CD4-positive, alpha-beta T cell treated with Interleukin-15 for 4 hours (primary cell): ENCODE measurements at places on chromosomes 13 and 19.
A peak's percentile ranks its signal among the peaks of the same experiment; 100 is the strongest.

DNA sequence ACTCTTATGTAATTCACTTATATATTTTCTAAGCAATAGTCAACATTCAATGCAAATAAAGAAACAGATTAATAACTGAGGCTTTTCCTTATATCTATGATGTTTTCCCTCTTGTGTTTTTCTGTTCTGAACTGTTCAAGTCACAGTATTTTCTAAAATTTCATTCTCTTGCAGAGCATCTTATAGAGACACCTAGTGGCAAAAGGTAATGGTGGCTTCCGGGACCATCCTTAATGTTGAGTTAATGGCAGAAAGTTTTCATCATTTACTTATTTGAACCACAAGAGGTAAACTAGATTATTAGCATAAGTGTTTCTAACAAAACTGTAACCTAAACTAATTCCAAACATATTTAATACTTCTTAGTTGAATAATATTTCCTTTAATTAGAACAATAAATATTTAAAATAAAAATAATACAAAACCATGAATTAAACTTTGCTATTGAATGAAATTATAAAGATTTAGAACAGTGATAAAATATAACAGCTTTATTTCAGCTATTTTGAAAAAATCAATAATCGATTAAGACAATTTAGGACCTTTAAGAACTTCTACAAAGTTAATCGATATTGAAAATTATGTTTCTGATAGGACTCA is 1.7 kb upstream of the SLITRK5 start:
- no peak for DNase-seq

DNA sequence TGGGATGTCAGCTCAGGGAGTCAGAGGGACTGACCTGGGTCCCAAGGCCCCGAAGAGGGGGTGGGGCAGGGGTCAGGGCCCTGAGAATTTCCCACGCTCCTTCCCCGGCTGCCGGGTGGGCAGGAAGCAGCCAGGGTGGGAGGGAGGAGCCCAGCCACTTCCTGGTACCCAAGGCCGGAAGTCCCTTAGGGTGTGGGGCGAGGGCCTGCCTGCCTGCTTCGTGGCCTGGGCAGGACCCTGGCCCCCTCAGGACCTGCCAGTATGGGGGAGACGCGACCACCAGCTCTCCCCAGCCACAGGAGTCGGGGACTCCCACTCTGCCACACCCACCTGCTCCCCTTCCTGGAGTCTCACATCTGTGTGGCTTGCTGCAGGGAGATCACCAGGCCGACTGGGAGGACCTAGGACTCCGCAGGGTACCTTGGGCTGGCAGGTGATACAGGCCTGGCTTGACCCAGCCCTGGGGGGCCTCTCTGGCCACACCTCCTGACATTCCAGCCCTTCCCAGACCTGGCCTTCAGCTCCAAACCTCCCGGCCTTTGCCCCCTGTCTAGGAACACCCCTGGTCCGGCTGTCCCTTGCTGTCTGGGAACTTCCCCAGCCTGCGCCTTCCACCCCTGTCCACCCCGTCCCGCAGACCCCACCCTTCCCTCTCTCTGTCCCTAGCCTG is 9.8 kb upstream of the CIRBP start:
- peak; percentile 72 for DNase-seq

DNA sequence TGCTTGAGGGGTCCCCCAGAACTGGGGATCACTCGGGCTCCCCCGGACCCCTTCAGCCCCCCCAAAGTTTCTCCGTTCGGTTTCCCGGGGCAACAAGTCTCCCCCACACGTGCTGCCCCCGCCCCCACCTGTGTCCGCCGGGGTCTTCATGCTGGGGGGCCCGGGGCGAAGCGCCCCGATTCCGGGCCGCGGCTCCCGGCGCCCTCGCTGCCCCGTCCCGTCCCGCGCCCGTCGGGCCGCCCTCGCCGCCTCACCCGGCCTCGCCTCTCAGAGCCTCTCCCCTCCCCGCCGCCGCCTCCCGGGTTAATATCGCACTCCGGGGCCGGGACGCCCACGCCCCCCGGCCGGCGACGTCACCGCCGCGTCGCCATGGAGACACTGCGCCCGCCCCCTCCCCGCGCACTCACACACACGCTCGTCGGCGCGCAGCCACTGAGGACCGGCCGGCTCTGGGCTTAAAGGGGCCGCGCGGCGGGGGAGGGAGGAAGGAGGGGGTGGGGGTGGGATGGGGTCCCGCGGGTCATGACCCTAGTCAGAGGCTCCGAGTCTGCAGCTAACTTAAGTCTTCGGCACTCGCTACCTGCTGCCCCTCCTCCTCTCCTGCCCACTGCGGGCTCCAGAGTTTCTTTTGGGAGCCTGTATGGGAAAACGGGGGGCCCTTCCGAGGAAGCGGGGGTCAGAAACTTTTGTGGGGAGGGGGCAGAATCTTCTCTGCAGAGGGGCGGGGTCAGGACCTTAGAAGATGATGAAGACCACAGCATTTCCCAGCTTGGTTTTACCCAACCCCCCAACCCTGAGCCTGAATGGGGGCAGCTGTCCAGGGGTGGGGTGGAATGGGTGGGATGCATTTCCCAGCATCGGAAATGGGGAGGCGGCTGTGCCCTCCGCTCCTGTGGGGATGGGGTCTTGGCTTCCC is at the start of gene ERF:
ERF (minus strand) TSS at position 279 of the 916 bp plus-strand sequence; CDS start at position 150, 129 bp downstream.
- peak; percentile 93 for DNase-seq

DNA sequence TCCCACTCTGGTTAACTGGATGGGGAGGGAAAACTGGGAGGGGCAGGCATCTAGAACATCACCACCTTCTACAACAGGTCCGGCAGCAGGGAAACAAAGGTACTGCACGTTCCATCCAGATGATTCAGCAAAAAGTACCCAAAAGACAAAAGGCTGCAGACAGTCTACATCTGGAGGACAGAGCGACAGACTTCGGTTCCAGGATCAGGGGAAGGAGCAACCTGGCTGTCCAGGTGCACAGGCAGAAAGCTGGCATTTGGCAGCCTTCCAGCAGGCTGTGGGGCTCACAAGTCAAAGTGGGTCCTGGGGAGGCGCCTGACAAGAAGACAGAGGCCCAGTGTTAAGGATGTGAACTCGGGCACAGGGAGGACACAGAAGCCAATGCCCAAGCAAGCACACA is 202.9 kb downstream of the SUCLA2 start:
- no peak for DNase-seq

DNA sequence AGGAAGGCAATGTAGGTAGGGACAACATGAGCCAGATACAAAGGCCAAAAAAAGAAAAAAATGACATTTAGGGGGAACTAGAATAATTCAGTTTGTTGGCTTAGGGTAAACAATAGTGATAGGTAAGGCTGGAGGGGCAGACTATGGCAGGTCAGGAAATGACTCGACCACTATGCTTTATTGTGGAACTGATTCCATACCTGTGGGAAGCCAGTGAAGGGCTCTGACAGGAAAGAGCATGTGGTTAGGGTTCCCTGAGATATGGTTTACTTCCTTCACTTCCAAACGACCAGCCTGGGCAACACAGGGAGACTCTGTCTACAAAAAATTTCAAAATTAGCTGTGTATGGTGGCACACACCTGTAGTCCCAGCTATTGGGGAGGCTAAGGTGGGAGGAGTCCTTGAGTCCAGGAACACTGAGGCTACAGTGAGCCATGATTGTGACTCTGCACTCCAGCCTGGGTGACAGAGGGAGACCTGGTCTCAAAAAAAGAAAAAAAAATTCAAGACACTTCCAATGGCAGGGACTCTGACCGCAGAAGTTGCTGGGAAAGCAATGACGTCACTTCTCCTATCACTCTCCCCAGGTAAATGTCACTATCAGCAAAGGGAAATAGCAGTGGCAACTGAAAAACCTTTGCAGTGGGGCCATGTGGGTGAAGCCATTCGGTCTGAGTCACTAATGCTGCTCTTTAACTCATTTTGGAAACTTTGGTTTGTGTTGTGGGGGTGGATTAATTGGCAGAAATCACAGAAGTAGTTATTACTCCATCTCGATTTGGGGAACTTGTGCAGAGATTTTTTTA is 192.8 kb upstream of the TSC22D1 start:
- DNase-seq: no peak

- DNase-seq: no peak
Measured at GRCh38 chr13:52432456-52432855, 18.0 kb downstream of the VPS36 start.

GRCh38 chr19:43751466-43752220 is 3.1 kb downstream of the SMG9 start:
- no peak for DNase-seq

DNA sequence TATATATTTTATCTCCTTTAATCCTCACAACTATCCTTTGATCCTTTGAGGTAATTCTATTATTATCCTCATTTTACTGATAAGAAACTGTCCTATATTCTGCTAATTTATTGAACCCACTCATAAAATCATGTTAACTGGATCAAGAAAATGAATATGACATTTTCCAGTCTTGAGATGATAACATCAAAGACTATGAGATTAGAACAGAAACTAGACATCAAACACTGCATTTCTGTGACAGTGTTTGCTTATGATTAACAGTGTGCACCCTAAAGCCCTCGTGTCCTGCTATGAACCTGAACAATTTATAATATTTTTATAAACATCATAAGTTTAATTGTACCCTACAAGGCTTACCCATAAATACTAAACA is 96.3 kb downstream of the TBC1D4 start:
- no peak for DNase-seq

GRCh38 chr19:10471909-10472308 is 31.2 kb downstream of the KEAP1 start:
- DNase-seq: peak; percentile 31

DNA sequence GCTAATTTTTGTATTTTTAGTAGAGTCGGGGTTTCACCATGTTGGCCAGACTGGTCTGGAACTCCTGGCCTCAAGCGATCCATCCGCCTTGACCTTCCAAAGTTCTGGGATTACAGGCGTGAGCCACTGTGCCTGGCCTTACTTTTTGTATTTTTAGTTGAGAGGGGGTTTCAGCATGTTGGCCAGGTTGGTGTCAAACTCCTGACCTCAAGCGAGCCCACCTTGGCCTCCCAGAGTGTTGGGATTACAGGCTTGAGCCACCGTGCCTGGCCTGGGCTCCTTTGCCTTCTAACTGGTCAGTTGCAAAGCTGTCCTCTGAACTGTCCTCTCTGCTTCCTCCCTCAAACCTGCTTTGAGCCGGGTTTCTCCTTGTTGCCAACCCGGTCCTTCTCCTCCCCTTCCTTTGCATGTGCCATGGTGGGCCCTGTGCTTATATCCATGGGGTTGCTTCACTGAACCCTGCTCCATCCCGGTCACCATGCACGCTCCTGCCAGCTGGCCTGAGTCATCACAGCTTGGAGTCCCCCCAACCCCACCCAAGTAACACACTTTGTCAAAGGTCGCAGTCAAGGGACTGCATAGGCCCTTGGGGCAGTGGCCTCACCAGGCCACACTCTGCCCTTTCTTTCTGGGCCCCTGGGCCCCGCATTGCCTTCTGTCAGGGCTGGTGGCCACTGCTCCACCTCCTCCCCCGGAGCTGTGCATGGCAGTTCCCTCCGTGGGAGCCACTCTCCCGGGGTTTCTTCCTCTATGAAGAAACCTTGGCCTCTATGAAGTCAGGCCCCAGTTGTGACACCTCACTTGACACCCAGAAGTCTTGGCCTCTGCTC is 21.2 kb downstream of the WTIP start:
- DNase-seq: no peak

GRCh38 chr13:76339649-76340048 is 546.6 kb downstream of the KCTD12 start:
- DNase-seq: no peak

- no peak for DNase-seq
Measured at GRCh38 chr13:93900731-93901130, 578.8 kb downstream of the DCT start.

GRCh38 chr19:47544476-47544875 is 28.5 kb downstream of the ZNF541 start:
- DNase-seq: no peak

DNA sequence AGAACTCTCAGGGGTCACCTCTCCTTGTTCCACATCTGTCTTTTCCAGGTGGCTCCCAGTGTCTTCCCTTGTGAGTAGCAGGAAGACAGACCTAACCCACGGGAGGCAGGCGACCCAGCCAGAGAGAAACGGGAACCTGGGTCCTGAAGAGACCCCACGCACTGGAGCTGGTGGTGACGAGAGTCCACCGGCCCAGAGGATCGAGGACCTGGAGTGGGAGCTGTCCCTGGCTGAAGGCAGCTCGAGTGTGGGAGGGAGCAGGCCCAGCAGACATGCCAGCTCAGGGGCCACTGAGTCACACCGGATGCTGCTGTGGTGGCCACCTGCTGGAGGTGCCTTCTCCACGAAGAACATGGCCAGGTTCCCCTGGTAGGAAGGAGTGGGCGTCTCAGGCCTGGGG is 66.5 kb upstream of the ATP12A start:
- DNase-seq: no peak

DNA sequence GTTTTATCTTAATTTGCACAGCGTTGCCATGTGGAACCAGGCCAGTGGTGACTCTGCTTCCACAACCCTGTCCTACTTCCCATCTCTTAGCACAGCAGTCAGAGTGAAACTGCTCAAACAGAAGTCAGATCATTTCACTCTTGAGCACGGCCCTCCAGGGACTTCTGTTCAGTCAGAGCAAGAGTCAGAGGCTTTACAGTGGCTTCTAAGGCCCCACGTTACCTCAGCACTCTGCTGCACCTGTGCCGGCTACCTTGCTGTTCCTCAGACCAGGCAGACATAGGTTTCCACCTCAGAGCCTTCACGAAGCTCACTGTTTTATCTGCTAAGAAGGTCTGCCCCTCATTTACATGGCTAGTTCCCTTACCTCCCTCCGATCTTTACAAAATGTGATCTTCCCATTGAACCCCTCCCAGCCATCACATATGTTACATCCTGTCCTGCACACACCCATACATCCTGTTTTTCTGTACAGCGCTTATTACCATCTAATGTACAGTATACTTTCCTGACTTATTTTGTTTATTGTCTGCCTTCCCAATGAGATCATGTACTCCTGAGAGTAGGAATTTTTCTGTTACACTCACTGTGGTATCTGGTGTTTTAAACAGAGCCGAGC is 41.6 kb downstream of the TM9SF2 start:
- DNase-seq: peak; percentile 29

DNA sequence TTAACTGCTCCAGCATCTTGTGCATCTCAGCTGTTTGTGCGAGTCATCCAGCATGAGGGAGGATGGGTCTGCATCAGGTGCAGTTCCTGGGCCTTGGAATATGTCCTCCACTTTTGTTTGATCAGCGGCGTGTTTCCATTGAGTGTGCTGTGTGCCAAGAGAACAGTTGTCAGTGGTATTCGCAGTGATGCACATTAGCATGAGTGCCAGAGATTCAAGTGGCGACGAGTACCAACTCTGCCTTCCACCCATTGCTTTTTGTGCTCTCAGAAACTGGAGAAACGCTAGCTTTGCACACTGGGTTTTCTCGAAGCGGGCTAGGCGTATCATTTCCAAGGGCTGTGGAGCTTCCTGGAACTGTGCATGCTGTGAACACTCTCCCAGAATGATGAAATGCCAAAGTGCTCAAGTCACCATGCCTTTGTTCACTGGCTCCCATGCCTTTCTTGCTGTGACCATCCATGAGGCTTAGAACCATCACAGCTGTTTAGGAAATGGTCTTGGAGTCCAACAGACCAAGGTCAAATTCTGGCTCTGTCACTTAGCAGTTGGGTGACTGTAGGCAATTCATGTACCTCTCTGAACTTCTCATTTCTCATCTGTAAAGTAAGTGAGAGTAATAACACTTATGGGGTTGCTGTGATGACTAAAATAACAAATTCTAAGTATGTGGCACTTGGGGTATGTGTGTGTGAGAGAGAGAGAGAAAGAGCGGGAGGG is 18.4 kb downstream of the LRCH1 start:
- DNase-seq: no peak
